ENCODE measurements at places on chromosomes 4 and X.

DNA sequence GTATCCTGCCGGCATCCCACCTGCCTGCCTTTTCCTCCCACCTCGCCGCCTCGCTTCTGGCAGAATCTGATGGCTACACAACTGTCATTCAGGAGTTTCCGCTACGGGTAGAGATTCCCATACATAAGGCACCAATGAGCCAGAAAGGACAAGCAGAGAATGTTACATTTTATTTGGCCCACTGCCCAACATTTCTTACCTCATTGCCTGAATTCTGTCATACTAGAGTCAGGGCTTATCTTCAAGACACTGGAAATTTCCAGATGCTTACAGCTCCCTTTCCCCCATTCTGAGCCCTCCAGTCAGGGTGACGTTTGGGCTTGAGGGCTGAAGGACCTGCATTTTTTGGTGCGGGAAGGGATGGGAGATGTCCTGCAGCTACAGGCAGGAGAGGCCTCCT lies 113.0 kb downstream of the NHS start:
- no peak for DNase-seq

GRCh38 chr4:8205241-8205707 lies 6.2 kb downstream of the SH3TC1 start:
- DNase-seq, result no peak

DNA sequence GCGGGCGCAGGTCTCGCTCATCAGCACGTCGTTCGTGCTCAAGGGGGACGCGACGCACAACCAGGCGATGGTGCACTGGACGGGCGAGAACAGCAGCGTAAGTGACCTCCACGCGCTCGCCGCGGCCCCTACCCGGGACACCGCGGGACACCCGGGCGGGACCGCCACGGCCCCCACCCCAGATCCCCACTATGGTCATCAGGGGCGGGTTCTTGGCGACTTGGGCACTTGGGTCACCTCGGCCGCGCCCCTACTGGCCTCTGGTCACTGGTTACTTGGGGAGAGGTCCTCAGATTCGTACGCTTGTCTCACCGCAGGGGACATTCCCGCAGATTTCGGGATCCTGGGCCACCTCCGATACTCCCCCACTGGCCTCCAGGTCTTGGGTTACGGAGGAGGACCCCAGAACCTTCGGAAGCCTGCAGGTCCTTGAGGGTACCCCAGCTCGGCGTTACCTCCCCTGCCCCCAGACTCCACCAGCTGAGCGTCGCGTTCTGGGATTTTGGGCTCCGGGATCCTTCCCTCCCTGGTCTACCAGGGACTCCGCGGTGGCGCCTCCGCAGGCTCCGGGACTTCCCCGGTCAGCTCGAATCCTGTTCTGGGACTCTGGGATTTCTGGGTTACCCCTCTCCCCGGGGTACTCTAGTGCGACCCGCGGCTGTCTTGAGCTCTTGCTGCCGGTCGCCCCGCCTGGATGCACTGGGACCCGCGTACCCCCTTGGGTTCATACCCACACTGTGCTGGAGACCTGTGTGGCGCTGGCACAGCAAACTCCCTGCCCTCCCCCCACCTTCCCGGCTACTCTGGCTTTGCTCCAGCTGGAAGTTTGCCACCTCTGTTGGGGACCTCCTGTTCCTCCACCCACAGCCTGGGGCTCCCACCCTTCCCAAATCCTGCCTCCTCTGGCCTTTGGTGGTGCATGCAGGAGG lies 956 bp downstream of the SORCS2 start:
- no peak for DNase-seq

GRCh38 chrX:155246748-155247147 lies 17.5 kb downstream of the RAB39B start:
- DNase-seq, result no peak

- no peak for DNase-seq
Observed at GRCh38 chr4:21248331-21248730, 548.1 kb downstream of the PACRGL start.

GRCh38 chrX:111687305-111687704 lies 6.3 kb downstream of the ALG13 start:
- no peak for DNase-seq

DNA sequence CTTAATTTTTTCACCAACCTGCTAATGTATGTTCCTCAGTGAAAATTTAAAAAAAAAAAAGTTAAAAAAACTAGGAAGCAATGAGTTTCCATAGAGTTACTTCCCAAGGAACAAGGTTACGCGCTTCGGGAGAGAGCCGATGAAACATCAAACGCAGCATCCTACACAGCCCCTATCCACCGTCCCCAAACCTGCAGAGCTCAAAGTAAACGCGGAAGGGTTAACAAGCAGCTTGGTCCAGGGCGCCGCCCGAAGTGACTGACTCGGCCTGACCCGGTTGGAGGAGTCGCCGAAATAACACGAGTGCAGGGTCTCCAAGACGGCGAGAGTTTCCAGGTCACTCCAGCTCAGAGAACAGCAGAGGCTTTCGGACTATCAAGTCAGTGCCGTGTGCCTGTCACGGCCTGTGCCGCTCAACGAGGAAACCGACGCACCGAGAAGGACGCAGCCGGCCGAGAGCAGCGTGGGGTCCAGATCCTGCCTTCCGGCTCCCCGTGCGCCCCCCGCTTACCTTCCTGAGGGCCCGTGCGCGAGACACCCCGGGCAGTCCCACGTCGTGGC lies 512 bp downstream of the NOP14 start:
- no peak for DNase-seq

- no peak for DNase-seq
Observed at GRCh38 chr4:725391-726234, 20.0 kb downstream of the PCGF3 start.

DNA sequence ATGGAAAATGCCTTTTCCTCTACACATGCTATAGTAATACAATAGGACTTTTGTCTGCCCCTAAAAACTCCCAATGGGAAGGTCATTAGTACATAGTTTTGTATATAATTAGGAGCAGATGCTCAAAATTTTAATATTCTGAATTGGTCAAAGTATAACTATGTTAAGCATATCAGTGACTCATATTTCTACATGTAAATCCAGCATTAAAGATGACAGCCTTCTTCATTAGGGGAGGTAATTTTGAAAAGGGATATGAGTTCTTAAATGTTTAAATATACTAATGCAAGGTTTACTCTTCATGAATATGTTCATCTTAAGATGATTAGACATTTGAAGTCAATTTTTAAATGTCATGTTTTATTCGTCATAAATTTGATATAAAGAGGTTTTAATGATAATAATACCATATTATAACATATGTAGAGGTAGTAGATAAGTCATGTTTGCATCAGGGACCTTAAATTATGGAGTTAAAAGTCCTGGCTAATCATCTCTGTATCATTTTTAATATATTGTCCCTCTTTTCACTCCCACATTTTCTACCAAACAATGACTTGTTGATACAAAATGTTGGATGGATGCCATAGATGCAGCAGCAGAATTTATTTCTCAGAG lies 218.8 kb downstream of the STPG2 start:
- no peak for DNase-seq

GRCh38 chr4:125791896-125792295 lies 477.1 kb downstream of the FAT4 start:
- DNase-seq, result no peak

DNA sequence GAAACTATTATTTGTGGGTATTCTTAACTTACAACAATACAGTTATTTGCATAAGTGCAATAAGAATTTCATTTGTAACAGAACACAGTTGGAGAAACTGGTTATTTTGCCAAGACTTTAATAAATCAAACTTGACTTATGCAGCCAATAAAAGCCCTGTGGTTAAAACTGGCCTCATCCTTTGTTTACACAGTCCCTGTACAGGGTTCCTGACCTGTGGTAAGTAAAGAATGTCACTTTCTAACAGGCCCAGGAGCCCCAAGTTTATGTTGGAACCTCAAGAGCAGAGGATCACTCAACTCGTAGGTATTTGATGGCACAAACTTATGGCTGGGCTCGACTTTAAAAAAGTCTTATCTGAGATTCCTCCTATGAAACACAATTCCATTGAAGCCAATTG lies 88.6 kb upstream of the PTCHD1 start:
- no peak for DNase-seq

- no peak for DNase-seq
Observed at GRCh38 chr4:76654791-76655190, 219.8 kb downstream of the SHROOM3 start.

DNA sequence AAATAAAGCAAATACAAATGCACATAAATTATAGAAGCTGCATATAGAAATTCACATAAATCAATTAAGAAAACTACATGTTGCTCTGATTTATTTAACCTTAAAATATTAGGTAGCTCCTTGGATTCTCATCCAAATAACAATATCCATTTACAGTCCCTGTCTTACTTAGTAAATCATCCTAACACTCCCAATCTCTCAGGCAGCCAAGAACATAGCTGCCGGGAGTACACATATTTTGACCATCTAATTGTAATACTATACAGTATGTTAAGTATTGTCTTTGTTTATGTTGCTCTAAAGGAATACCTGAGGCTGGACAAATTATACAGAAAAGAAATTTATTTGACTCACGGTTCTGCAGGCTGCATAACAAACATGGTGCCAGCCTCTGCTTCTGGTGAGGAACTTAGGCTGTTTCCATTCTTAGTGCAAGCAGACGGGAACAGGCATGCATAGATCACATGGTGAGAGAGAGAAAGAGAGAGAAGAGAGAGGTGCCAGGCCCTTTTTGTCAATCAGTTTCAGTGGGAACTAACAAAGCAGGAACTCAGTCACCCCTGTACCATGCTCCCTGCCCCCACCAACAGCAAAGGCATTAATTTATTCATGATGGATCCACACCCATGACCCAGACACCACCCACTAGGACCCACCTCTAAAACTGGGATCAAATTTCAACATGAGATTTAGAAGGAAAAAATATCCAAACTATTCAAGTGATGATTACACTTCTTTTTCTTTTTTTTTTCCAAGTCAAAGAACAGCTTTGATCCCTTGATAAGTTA lies 614.8 kb upstream of the TECRL start:
- no peak for DNase-seq

Data from NCI-H1417 treated with DMSO at 0.1 percent for 48 hours (cell line).